ENCODE measurements at places on chromosomes 6 and 20.

DNA sequence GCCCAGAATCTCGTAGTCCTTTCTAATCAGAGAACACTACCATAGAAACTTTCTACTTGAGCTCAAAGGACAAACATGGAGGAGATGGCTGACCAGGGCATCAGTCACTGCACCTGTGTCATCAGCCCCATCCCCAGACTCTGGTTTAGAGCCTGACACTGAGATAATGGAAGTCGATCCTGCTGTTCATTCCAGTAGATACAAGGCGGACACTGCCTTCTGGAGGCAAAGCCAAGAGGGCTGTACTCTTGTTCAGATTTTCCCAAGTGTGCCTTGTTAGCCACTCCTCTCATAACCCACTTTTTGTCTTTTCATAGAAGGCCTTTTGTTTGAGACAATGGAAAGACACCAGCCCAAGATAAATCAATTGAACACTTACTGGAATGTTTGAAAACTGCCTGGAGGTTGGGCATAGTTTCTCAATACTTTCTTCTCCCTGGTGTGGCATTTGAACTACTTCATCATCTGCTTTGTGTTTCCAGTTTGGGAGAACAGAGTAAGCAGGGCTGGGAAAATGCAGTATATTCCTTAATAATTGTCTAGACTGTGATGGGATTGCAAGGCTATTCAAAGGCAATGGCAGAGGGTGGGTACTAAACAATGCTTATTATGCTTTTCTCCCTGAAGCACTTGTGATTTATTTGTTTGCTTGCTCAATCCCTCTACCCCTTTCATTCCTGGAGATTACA is 99.7 kb downstream of the CLIC5 start:
- DNase-seq, result no peak

DNA sequence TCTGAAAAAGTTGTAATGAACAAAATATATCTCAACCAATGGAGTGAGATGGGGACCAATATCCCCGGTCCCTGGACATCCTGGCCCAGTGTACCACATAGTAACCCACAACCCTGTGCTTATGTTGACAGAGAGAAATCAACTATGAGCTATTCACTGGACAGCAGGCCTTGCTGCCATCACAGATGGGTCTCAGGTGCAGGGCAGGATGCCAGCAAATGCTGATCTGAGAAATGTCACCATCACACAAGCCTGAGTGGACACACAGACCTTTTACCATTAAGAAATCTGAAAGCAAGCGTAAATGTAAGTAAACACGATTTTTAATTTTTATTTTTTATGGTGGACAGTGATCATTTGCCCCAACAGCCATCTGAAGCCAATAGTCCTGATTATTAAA is 9.1 kb downstream of the RPP40 start:
- DNase-seq, result no peak

- DNase-seq, result no peak
Measured at GRCh38 chr6:8659404-8660189, 224.3 kb upstream of the SLC35B3 start.

DNA sequence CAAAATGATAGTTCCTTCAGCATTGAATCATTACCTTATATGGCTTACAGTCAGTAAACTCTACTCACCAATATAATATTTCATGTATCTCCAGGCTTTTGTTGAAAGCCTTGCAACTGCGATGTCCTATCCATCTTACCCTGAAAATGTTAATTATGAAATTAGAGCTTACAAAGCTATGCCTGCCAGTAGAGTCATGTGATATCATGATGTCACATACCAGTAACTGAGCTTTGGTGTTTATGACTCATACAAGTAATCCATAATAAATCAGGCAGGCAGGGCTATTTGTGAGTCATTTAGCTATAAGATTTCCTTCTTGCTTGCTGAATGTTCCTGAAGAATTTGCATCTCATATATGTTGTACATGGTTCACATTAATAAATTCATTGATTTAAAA is 44.9 kb upstream of the FAM83B start:
- no peak for DNase-seq

DNA sequence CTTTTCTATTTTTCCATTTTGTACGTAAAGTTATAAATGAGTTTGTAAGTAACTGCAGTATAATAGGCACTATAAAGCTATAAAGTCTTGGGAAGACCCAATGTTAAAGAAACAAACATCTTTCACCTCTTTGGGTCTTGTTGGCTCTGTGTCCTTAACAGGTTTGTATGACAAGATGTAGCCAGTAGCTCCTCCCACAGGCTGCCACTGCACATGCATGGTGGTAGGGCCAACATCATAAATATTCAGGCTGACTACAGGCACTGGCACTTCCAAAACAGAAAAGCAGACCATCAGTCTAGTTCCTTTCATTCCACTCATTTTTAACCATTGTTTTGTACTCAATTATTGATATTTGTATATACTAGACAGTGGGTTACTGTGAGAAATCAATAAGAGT is 59.9 kb downstream of the COL12A1 start:
- no peak for DNase-seq

Data from activated naive CD4-positive, alpha-beta T cell treated with anti-CD3 and anti-CD28 coated beads, Interleukin-2, amount 50 U/mL, for 72 hours (primary cell).